ENCODE measurements at places on chromosomes 3 and 15. TPM values are rescaled to one million over a fixed set of nuclear protein-coding genes. Genes with fewer than 3 reads are reported as not detected.

DNA sequence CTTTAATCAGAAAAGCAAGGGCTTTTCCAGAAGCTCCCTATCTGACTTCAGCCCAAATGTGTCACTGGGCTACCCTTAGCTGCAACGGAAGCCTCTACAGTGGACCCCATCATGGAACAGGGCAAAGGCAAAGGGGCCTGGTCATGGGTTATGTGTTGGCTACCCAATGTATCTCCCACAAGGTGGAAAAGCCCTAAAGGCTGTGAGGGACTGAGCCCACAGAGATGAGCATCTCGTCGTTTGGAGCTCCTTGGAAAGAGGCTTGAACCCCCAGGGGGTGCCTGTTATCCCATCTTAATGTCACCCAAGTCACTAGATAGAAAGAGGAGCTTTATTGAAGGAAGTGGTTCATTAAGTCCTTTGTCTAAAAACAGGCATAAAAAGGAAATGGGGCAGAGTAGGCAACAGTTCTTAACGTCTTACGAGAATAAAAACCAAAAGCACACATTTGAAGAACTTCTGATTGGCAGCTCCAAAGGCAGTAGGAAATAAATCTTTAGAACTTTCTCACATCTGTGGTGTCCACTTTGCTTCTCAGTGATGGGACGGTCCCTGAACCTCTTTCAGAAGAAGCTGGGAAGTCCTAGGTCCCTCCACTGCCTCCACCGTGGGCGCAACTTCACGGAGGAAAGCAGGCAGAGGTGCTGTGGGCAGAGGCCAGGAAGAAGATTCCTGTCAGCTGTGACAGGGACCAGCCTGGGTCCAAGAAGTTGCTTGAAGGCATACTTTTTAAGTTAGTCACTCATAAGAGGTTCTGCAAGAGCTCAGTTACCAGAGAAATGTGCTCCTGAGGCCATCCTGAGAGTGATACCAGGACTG is 93.7 kb downstream of the MYLK start:
- DNase-seq: no peak

GRCh38 chr3:197547306-197548011 is 8.3 kb downstream of the BDH1 start:
- no peak for DNase-seq

DNA sequence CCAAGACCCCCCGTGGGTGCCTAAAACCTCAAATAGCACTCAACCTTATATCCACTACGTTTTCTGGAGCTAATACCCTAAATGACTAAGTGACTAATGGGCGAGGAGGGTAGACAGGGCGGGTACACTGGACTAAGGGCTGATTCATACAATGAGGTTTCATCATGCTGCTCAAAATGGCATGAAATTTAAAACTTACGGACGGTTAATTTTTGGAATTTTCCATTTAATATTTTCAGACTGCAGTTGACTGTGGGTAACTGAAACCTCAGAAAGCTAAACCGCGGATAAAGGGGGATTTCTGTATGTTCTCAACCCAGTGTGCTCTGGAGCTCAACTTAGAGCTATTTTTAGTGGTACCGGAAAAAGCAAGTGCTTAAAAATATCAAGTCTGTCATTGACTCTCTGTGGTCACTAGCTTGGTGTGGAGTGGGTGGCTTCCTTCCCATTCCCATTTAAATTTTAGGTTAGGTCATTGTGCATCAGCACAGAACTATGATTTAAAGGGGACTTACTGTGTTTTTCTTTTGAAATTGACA is 72.9 kb downstream of the LRRC28 start:
- no peak for DNase-seq

DNA sequence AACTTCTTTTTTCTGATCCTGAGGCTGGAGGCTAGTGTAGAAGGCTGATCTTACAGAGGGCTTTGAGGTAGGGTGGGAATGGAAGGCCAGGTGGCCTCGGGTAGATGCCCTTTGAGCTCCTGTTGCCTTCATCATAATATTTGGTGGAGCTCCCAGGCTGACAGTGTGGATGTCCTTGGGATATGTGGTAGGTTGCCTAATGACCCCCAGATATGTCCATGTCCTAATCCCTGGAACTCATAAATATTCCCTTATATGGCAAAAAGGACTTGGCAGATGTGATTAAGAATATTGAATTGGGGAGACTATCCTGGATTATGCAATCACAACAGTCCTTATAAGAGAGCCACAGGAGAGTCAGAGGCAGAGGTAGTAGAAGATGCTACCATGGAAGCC is 5.5 kb downstream of the ADAMTSL3 start:
- DNase-seq: no peak

GRCh38 chr3:4407941-4408340 is 59.1 kb downstream of the SUMF1 start:
- no peak for DNase-seq

DNA sequence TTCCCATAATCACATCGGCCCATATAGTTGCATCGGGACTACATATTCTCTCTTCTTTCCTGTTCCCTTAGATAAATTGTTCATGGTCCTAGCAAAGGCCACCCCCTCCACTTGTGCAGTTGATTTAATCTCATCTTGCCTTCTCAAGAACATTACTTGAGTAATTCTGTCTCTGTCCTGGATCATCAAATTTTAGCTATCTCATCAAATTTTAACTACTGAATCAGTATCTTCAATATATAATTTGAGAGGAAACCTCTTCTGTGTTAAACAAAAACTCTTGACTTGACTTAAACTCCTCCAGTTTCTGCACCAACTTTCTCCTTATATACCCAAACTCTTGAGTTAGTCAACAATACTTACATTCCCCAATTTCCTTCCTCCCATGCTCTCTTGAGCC is 4.2 kb upstream of the PRR23B start:
- no peak for DNase-seq

DNA sequence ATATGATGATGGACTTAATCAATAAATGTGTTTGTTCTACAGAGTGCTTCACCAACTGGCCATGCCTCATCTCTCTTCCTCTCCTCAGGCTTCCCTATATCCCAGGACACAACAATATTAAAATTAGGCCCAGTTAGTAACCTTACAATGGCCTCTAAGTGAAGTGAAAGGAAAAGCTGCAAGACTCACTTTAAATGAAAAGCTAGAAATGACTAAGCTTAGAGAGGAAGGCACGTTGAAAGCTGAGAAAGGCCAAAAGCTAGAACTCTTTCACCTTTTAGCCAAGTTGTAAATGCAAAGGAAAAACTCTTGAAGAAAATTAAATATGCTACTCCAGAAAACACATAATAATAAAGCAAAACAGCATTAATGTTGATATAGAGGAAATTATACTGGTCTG is 1010.3 kb downstream of the NAALADL2 start:
- DNase-seq: no peak

- DNase-seq: no peak
Measured at GRCh38 chr15:25242166-25242879, 196.5 kb downstream of the UBE3A start.

- no peak for DNase-seq
Measured at GRCh38 chr3:162390891-162391290, 894.3 kb downstream of the OTOL1 start.

DNA sequence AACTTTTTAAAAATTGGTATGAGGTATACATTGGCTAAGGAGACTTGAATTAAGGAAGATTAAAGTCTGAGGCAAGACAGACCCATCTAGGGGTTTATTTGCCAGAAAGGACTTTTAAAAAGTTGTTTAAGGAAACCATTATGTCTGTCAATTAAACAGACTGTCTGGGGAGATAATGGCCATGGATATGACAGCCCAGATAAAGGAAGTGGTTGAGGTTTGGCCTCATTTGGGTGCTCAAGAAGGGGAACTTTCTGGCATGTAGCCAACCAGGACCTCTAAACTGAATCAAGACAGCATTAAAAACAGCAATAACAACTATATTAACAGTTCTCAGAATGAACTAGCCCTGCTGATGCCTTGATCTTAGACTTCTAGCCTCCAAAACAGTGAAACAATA is 9.9 kb upstream of the CD200R1L start:
- no peak for DNase-seq

DNA sequence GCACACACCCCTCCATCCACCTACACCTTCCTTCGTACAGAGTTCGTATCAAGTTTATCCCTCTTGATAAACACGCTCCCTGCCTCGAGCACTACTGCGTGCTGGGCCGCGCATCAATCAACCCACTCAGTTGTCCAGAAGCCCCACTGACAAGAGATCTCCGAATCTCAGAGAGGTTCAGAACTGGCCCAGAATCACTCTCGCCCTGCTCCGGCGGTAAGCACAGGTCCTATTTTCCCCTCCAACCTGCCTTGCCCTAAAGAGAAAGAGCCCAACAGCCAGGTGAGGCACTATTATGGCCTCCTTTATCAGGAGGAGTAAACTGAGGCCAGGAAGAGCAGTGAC is 494 bp upstream of the NISCH start:
- DNase-seq: no peak

DNA sequence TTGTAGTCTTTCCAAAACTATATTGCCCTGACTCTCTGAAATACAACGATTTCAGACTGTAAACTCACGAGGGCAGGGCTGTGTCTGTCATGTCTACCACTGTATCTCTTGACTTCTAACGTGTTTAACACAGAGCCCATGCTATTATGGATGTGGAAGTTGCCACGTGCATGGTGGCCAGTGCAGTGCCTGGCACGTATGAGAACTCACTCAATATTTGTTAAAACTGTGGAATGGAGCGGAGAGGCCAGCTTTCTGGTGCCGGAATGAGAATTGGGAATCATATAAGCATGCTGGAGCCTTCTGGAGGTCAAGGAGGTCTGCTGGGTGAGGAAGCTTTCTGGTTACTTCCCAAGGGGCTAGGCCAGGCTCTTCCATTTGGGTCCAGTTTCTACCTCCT is 220.6 kb upstream of the LYSMD4 start:
- DNase-seq: no peak

DNA sequence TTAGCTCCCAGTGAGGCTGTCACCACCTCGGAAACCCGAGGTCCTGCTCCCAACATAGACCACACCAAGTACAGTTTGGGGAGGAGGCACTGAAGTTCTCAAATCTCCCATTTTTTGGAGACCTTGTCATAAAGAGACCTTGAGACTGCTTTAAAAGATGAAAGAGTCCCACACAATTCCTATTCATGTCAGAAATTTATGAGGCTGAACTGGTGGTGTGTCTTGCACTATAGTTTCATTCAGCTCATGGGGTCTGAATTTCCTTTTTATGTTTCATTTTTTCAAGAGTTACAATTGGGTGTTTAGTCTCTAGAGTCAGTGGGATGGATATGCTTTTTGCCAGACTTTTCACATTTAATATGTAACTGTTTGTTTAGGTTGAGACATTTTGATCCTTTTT is 318.1 kb upstream of the LRRFIP2 start:
- DNase-seq: no peak

- DNase-seq: no peak
Measured at GRCh38 chr3:186121968-186122367, 13.1 kb upstream of the ETV5 start.

The PLCL2 gene
- total RNA-seq: 15.6 TPM

The TRH gene
- total RNA-seq: not detected

The PPP1R14D gene
- not detected for total RNA-seq

Data from pulmonary artery endothelial cell (primary cell).